ENCODE measurements at places on chromosomes 3 and 15.

- no peak for DNase-seq
Observed at GRCh38 chr3:107978131-107979055, 112.4 kb downstream of the CD47 start.

- DNase-seq, result no peak
Observed at GRCh38 chr3:168295027-168295426, 199.3 kb upstream of the GOLIM4 start.

DNA sequence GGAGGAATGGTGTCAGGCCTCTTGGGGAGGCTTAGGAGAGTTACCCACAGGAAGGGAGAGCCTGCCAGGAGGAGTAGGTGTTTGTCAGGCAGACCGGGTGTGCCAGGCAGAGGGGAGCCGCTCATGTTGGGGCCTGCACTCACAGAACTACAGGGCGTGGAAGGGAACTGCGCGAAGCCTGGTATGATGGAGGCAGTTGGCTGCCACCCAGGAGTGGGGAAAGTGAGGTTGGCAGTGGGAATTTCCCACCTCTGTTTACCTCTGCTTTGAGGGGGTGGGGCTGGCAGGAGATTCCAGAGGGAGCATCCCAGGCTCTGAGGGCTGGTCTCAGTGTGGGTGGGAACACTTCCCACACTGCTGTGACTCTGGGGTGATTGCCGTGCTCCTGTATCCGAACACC, 99.9 kb downstream of the SLCO3A1 start:
- no peak for DNase-seq

DNA sequence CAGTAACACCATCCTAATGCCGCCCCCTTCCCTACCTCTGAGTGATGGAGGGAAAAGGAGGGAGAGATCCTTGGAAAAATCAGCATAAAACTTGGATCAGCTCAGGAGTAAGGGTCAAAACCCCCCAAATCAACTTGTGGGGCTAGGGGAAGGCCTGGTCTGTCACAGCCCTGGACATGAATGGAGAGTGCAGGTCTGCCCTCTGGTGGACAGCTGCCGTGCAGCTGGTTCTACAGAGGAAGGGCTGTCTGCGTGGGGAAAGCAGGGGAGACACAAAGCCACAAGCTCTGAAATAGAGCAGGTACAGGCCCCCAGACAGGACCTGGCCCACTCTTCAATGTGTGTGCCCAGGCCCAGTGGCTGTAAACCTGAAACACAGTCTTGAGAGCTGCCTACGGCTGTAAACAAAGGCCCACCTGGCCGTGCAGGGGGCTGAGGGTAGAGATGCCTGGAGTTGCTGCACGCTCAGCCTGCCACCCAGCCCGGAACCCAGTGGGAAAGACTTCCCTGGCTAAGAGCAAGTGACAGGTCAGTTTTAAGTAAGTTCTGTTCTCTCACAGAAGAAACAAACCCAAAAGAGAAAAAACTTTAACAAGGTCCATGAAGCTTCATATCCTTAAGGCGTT, 16.4 kb downstream of the CLK3 start:
- DNase-seq, result peak; percentile 15

DNA sequence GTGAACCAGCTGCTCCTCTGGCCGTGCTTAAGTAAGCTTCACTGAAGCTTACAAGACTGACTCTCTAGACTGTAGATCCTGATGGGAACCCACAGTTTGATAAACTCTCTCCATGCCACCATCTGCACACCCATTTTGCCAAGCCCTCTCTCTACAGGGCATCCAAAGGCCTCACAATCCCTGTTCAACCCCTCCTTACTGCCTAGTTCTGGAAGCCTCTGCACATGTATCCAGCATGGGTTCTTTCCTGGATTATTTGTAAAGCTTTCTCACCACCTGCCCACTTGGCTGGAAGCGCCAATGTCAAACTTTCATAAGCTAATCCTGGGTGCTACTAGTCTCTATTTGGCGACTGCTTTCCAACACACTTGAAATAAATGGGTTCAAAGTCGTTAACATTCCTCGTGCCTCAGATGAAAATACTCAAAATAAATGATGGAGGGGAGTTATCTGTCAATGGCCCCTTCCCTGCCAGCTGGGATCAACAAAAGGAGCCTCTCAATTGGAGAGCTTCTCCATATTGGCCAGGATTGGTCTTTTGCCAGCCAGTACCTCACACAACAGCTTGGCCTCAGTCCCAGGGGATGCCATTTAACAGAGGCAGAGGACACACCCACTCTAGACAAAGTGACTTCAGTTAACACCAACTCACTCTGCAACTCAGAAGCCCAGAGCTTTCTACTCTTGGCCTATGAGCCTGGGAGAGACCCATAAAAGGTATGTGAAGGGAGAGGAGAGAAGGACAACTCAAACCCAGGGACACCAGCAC, 48.1 kb downstream of the SH3BP5 start:
- peak; percentile 85 for DNase-seq

GRCh38 chr3:59998058-59998457, 948.2 kb upstream of the CFAP20DC start:
- DNase-seq, result no peak

GRCh38 chr15:98650417-98651035, 2.2 kb downstream of the IGF1R start:
- DNase-seq, result no peak

- DNase-seq, result no peak
Observed at GRCh38 chr15:73904026-73904815, 22.0 kb upstream of the LOXL1 start.

GRCh38 chr3:51686512-51687215, 15.6 kb downstream of the TEX264 start:
- no peak for DNase-seq
